ENCODE measurements at places on chromosomes 6 and 20. TPM values are rescaled to one million over a fixed set of nuclear protein-coding genes. Genes with fewer than 3 reads are reported as not detected.

Gene RNF39
- not detected for total RNA-seq

Gene CYP24A1
- total RNA-seq: not detected

Gene COL11A2
- 1.4 TPM for total RNA-seq

Gene WFDC12
- not detected for total RNA-seq

Gene EPHA7
- total RNA-seq: not detected

Gene POM121L2
- total RNA-seq: not detected

Gene C6orf15
- total RNA-seq: not detected

Gene TBX18
- total RNA-seq: not detected

Gene MCUR1
- total RNA-seq: 28.3 TPM
